ENCODE measurements at places on chromosomes 6 and 20. TPM values are rescaled to one million over a fixed set of nuclear protein-coding genes. Genes with fewer than 3 reads are reported as not detected.

GRCh38 chr20:23156170-23156841, 70.2 kb upstream of the CD93 start:
- no peak overlapping the region for H3K27ac ChIP-seq
- H3K4me1 ChIP-seq = peaks cover 46% of the 10 kb centered on the region
- peak; percentile 62 for DNase-seq
- H3K36me3 ChIP-seq = no peaks in the 10 kb centered on the region
- no peak overlapping the region for H3K4me3 ChIP-seq

DNA sequence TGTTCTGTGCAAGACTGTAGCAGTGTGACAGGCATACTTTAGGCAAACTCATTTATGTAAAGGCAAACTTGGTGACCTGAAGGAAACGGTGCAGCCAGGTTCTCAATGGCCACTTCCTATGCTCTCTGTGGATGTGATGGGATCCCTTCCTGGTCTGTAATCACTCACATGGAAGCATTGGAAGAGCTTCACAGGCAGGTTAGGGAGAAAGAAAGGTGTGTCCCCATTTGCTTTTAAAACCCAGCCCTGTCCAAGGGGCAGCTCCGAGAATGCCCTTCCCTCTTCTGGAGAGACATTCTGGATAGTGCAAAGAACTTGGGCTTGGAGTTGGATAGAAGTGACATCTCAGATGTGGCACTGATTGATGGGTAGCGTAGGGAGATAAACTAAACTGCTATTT, 28.1 kb downstream of the CEP43 start:
- H3K27ac ChIP-seq = no peak overlapping the region
- peaks cover 40% of the 10 kb centered on the region for H3K36me3 ChIP-seq
- no peaks in the 10 kb centered on the region for H3K27me3 ChIP-seq
- no peaks in the 10 kb centered on the region for H3K4me1 ChIP-seq
- DNase-seq = no peak

- no peaks in the 10 kb centered on the region for H3K27me3 ChIP-seq
- peak overlapping the region; percentile 95 for H3K27ac ChIP-seq
- H3K4me1 ChIP-seq = peaks cover 75% of the 10 kb centered on the region
- peak overlapping the region; percentile 16 for H3K4me3 ChIP-seq
- H3K36me3 ChIP-seq = peaks cover 3% of the 10 kb centered on the region
These were observed 211.5 kb upstream of the FOXA2 start for GRCh38 chr20:22795871-22796270.

DNA sequence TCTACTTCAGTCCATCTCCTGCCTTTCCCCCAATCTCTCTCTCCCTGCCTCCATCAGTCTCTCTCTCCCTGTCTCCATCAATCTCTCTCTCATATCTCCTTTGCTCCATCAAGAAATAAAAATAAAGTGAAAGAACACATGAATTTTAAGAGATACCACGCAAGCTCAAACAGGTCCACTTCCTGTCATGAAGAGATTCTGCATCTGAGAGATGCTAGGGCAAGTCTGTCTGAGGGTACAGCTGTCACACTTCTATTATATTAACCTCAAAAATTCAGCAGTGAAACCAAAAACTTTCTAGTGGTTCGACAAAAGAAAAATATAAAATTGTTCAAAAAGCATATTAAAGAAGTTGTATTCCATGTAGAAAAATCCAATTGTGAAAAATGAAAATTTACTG, 296.8 kb upstream of the RSPO3 start:
- no peaks in the 10 kb centered on the region for H3K27me3 ChIP-seq
- H3K4me1 ChIP-seq = peaks cover 15% of the 10 kb centered on the region
- no peak for DNase-seq
- no peak overlapping the region for H3K27ac ChIP-seq

DNA sequence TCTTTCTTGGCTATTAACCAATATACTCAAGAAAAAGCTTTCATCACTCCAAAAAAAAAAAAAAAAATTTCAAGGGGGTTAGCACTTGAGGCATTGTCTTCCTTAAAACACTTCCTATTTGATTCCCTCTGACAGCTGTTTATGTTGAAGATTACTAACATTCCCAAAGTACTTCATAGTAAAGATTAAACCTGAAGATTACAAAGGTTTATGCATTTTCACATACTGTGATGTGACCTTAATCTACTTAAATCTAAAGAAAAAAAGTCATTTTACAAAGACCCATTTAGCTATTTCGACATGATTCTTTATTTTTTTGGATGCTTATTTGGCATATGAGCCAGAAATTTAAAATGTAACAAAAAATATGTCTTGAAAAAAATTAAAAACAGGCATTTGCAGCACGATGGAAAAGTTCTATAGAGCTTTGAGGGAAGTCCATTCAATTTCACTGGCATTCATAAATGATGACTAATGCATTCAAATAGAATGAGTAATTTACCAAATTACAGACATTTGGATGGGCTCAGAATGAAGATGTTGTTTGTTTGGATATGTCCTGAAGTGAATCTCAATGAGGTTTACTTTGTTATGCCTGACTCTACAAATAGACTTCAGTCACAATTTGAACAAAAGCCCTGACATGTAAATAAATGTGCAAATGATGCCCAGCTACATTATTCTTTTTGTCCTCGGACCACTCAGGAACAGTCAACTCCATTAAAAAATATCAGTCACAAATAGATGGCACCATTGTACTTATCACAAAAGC, 674.6 kb upstream of the MARCKS start:
- H3K27ac ChIP-seq = peak overlapping the region; percentile 93
- no peaks in the 10 kb centered on the region for H3K36me3 ChIP-seq
- DNase-seq = no peak
- no peaks in the 10 kb centered on the region for H3K27me3 ChIP-seq

The TNXB gene
- total RNA-seq = 13.1 TPM

The PRSS35 gene
- 24.5 TPM for total RNA-seq

The IPCEF1 gene
- total RNA-seq = 0.31 TPM

The WFDC10B gene
- total RNA-seq = not detected

The GNRH2 gene
- total RNA-seq = not detected
